Kidney (tissue), 22 donors: ENCODE measurements at places on chromosomes 4 and X. TPM values are rescaled to one million over a fixed set of nuclear protein-coding genes. Genes with fewer than 3 reads are reported as not detected.

DNA sequence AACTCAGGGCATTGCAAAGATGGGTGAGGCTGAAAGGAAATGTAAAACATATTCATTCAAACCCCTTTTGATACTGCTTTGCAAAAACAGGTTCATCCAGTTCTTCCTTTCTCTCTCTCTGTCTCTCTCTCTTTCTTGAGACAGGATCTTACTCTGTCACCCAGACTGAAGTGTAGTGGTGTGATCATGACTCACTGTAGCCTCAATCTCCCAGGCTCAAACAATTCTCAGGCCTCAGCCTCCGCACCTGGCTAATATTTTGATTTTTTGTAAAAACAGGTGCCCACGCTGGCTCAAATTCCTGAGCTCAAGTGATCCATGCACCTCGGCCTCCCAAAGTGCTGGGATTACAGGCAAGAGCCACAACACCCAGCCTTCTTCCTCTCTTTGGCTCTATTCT, 15.6 kb upstream of the DCHS2 start:
- H3K27me3 ChIP-seq = no peaks in the 10 kb centered on the region
- peak; percentile 61 for DNase-seq
- H3K4me1 ChIP-seq = no peaks in the 10 kb centered on the region
- H3K4me3 ChIP-seq = no peak overlapping the region
- no peaks in the 10 kb centered on the region for H3K36me3 ChIP-seq

AGA gene
- total RNA-seq = 23.0 TPM

DNA sequence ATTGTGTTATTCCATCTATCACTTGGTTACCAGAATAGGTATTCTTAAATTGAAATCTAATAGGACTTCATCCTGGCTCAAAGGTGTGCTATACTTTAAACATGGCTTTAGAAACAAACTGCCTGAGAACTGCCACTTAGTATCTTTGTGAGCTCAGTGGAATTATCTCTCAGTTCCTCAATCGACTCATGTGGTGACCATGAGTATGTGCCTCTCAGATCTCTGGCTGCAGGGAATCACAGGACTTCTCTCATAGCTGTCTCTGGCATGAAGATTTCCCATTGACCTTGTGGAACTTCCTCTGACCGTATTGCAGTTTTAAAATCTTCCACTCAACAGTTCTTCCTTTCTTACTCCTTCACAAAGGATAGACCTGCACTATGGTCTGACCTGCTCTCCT, 681.9 kb upstream of the BOD1L1 start:
- H3K4me1 ChIP-seq = no peaks in the 10 kb centered on the region
- H3K27ac ChIP-seq = no peak overlapping the region
- no peaks in the 10 kb centered on the region for H3K27me3 ChIP-seq
- H3K36me3 ChIP-seq = no peaks in the 10 kb centered on the region

SOWAHD gene
- total RNA-seq = 1.3 TPM

KIAA1210 gene
- total RNA-seq = 0.03 TPM

GRCh38 chr4:153514688-153515426, 48.7 kb downstream of the TMEM131L start:
- H3K27me3 ChIP-seq = no peaks in the 10 kb centered on the region
- H3K27ac ChIP-seq = no peak overlapping the region
- no peak for DNase-seq
- no peaks in the 10 kb centered on the region for H3K36me3 ChIP-seq
- H3K4me1 ChIP-seq = peaks cover 2% of the 10 kb centered on the region
- H3K4me3 ChIP-seq = no peak overlapping the region

ATP2B3 gene
- total RNA-seq = not detected

UTP3 gene
- total RNA-seq = 28.6 TPM

DNA sequence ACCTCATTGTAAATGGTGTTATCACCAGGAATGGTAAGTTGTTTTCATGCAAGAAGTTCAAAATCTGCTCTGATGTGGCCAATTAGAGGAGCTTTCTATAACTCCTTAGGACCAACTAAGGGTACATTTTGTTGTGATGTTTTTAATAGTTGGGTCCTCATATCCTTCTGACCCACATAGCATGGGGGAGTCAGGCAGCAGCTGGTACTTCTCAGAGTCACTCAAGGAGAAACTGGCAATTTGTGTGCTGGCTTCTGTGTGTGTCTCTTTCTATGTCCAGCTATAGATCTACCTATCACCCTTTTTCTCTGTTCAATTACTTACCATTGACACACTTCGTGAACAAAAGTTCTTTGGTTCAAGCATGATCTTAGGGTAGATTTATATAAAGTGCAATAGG, 194.3 kb upstream of the TENM3 start:
- no peak overlapping the region for H3K27ac ChIP-seq
- no peaks in the 10 kb centered on the region for H3K36me3 ChIP-seq
- DNase-seq = peak; percentile 31

- no peak overlapping the region for H3K27ac ChIP-seq
- H3K36me3 ChIP-seq = no peaks in the 10 kb centered on the region
- no peak for DNase-seq
- H3K4me1 ChIP-seq = no peaks in the 10 kb centered on the region
- no peak overlapping the region for H3K4me3 ChIP-seq
- no peaks in the 10 kb centered on the region for H3K27me3 ChIP-seq
Measured at GRCh38 chrX:96455078-96455477, 229.6 kb upstream of the DIAPH2 start.

DNA sequence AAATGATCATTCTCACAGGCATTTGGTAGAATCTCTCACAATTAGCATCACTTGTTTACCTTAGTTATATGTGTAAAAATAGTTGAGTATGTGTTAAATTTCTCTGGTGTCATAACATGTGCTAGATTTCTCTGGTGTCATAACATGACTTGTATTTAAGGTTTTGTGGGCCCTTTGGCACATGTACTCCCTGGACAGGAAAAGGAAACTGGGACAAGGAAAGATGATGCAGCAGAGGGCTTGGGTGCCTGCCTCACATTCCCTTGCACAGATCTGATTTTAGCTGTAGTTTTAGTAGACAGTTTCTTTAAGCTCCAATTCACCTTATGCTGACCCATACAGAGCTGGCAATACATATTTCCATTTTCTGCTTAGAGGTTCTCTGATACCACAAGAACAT, 726.0 kb downstream of the C4orf33 start:
- H3K4me3 ChIP-seq = no peak overlapping the region
- H3K27me3 ChIP-seq = no peaks in the 10 kb centered on the region
- no peak for DNase-seq
- no peaks in the 10 kb centered on the region for H3K4me1 ChIP-seq
- H3K36me3 ChIP-seq = no peaks in the 10 kb centered on the region

GRCh38 chr4:150211016-150211415, 132.8 kb downstream of the DCLK2 start:
- peaks cover 2% of the 10 kb centered on the region for H3K4me1 ChIP-seq
- no peaks in the 10 kb centered on the region for H3K27me3 ChIP-seq
- H3K36me3 ChIP-seq = no peaks in the 10 kb centered on the region
- no peak overlapping the region for H3K27ac ChIP-seq

HTRA3 gene
- total RNA-seq = 1.7 TPM

- no peak overlapping the region for H3K4me3 ChIP-seq
- no peak for DNase-seq
- H3K27ac ChIP-seq = no peak overlapping the region
- no peaks in the 10 kb centered on the region for H3K36me3 ChIP-seq
- no peaks in the 10 kb centered on the region for H3K27me3 ChIP-seq
Measured at GRCh38 chr4:32789026-32789608, 2068.9 kb downstream of the PCDH7 start.

FBXW7 gene
- total RNA-seq = 64.0 TPM

TMEM47 gene
- total RNA-seq = 68.9 TPM
